Thoracic aorta endothelial cell (primary cell): ENCODE measurements at places on chromosomes 5 and 9. TPM values are rescaled to one million over a fixed set of nuclear protein-coding genes. Genes with fewer than 3 reads are reported as not detected.

The POU5F2 gene
- 3.2 and 3.9 TPM in 2 replicates for total RNA-seq

The CDC20B gene
- 0.13 and 0.22 TPM in 2 replicates for total RNA-seq

The DPYSL3 gene
- total RNA-seq: 127 and 148 TPM in 2 replicates

The IL13 gene
- total RNA-seq: not detected in 2 replicates

The CAMLG gene
- total RNA-seq: 31.9 and 33.6 TPM in 2 replicates

The TMEFF1 gene
- total RNA-seq: 4.1 and 6.2 TPM in 2 replicates

The CDC25C gene
- total RNA-seq: 13.0 and 19.0 TPM in 2 replicates

The PCDHA7 gene
- 0.07 and 0.40 TPM in 2 replicates for total RNA-seq
